Ammon's horn (tissue), 1 donor: ENCODE measurements at places on chromosomes 6 and 20.

GRCh38 chr6:28525496-28526039 is at the start of gene GPX5:
TSS of gene GPX5 (plus strand) at chr6:28525881. CDS start at chr6:28526014, 133 bp downstream.
- DNase-seq, result no peak

DNA sequence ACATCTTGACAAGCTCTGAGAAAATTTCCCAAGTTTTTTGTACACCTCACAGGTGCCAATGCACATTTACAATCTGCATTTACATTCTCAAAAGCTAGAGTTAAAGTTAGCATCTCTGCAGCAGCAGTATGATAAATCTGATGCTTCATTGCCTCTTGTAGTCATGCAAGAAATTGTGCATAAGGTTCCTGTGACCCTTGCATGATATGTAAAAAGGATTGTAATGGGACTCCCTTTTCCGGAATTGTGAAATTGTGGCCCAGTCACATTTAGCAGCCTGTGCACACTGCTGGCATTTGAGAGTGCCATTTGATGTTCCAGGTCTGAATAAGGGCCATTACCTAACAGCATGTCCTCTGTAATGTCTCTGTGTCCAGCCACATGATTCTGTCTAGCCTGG is 24.1 kb downstream of the HLA-DRB1 start:
- no peak for DNase-seq

DNA sequence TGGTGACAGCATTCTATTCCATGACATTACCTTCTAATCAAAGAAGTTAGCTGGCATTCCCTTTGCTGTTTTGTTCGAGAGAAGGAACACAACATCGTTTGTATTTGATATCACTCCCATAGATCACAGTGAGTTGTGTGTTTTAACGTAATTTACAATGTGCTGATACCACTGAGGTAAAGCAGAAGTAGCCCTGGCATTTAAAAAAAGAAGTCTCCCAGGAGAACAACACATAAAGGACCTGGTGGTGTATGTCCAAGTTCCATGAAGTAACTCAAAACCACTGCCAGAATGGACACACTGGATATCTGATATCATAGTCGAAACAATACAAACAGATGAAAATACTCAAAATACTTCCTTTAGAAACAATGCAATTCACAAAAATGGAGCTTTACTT is 351.7 kb downstream of the RNGTT start:
- no peak for DNase-seq

DNA sequence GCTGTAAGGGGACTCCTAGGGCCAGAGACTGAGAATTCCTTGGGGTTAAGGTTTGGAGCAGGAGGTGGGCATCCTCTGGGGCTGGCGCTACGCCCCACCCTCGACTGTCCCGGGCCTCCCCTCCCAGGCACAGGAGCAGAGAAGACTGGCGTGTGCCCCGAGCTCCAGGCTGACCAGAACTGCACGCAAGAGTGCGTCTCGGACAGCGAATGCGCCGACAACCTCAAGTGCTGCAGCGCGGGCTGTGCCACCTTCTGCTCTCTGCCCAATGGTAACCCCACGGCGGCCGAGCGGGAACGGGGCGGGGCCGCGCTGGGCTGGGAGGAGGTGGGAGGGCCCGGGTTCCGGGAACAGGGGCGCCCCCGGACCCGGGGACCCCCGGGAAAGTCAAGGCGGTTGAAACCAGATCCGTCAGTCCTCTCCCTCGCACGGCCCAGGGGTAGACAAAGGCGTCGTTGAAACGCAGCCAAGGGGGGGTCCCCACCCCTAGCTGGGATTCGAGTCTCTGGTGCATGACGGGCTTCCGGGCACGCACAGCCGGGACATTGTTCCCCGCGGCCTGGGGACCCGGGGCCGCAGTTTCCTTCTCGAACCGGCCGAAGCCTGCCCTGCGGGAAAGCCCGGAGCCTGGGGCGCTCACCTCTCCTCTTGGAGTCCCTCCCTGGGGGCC is 844 bp downstream of the WFDC2 start:
- peak; percentile 21 for DNase-seq

- no peak for DNase-seq
Measured at GRCh38 chr6:113739041-113739655, 118.0 kb upstream of the MARCKS start.

DNA sequence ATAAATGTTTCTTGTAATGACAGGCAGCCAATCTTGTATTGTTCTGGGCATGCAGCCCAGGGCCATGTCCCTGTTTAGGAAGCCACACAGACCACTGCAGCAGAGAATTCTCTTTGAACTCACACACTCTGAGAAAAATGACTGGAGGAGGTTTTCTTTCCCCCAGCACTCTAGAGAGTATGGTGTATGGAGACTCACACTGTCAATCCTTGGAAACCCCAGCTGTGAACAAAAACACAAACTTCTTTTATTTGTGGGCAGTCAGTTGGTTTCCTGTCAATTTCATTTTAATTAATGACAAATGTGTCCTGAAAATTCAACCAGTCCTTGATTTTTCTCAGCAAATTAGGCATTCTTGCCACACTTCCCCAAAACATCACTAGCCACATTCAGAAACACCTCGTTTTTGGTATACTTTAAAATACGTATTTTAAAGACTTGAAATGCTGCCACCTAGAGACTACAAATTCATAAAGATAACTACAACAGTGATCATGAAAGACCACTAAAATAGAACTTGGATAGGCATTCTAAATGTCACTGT is 52.9 kb upstream of the UFL1 start:
- DNase-seq, result peak; percentile 18
